Activated naive CD4-positive, alpha-beta T cell treated with Interleukin-2 at 50 U/mL for 16 hours (primary cell): ENCODE measurements at places on chromosomes 2 and 18.
A peak's percentile ranks its signal among the peaks of the same experiment; 100 is the strongest.

- no peak for DNase-seq
These were observed 7.0 kb upstream of the AOX1 start for GRCh38 chr2:200578778-200579177.

DNA sequence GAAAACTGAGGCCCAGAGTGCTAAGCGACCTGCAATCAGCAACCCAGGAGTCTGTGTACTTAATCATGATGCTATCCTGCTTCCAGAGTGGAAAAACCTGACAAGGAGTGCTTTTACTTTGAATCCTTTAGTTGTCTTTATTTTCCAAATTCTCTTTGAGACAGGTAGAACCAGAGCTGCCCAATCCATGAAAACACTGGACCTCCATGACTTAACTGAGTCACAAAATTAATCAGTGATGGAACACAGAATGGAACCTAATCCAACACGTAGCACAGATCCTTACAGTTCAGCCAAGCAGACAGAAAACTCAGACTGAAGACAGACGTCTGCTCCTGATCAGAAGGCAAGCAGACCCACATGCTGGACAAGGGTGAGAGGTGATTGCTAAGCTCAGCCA, 175.6 kb downstream of the BCL11A start:
- no peak for DNase-seq

GRCh38 chr2:39871291-39871761, 92.3 kb upstream of the THUMPD2 start:
- DNase-seq = no peak

GRCh38 chr2:46356991-46357390, 59.8 kb downstream of the EPAS1 start:
- DNase-seq = no peak

DNA sequence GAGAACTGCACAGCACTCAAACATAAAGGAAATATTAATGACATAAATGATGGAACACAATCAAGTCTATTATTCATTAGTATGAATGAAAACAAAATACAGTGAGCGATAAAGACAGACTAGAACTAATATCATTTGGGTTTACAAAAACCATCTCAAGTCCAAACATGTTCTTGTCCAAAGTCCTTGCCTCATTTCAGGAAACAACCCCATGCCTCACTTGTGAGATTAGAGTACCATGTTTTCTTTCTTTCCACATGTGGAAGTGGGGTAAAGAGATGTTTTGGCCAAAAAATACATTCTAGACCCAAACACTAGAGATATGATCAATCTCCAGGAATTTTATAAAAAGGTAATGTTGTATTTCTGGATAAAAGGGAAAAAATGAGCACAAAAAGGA, 53.3 kb upstream of the NFE2L2 start:
- DNase-seq = no peak

GRCh38 chr2:131105950-131106801, 1.0 kb downstream of the PLEKHB2 start:
- peak; percentile 55 for DNase-seq

- DNase-seq = no peak
These were observed 31.8 kb downstream of the SMAD2 start for GRCh38 chr18:47898696-47899095.

- no peak for DNase-seq
These were observed 187.8 kb upstream of the RAB6C start for GRCh38 chr2:129791712-129792111.

DNA sequence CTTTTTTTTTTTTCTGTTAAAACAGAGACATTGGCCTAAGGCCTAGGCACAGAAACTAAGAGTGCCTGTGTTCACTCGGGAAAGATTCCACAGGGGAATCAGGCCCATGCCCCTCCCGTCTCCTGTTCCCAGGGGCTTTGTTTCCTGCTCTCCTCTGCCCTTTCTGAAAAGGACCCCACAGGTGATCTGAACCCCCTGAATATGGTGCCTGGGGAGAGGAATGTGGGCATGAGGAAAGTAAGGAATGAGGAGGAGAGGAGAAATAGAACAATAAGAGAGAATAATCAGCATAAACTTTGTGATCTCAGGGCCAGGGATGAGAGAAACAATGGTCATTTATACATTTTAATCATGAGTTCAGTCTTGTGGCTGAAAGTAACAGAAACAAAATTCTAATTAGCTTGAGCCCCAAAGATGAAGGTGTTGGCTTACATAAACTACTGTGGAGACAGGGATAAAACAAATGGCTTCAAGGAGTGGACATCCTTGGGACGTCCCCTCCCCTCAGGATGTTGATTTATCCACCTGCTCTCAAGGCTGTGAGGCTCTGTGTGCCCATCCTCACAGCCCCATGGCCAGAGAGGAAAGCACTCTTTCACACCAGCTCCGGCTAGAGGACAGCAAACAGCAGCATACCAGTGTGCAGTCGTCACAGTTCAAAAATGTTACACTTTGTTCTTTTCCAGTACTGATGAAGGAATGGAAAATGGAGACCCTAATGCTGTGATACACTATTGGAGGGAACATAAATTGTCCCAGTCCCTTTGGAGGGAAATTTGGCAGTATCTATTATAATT, 46.4 kb upstream of the MRPL33 start:
- no peak for DNase-seq

DNA sequence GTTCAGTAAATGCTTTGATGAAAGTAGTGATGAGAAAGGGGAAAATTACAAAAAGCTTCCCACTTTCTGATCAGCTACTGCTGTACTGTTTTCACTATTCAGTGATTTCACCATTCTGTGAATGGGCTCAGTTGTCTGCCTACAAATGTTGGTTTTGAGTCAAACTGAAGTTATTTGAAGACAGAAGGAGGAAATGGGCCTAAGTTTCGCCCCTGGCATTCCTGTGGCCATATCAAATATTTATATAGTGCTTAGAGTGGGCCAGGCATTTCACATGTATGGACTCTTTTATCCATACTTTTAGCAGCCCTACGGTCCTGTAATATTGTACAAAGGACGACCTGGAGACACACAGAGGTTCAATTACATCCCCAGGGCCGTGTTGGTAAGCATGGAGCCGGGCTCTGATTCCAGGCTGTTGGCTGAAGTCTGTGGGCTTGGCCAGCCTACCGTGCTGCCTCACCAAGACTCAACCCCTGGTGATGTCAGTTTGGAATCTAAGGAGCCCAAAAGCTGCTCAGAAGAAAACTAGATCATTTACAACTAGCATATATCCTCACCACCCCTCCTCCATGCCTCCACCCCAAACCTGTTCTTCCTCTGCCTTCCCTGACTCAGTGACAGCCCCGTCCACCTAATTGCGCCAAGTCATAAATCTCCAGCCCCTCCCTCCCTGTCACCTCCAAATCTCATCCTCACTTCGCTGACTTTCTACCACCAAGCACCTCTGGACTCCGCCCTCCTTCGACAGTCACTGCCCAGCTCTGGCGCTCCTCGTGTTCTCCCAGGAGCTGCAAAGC, 10.1 kb upstream of the GRHL1 start:
- no peak for DNase-seq
